ENCODE measurements at places on chromosomes 3 and 15. TPM values are rescaled to one million over a fixed set of nuclear protein-coding genes. Genes with fewer than 3 reads are reported as not detected.

- no peak for DNase-seq
Observed at GRCh38 chr3:141790171-141790570, 27.0 kb downstream of the GRK7 start.

DNA sequence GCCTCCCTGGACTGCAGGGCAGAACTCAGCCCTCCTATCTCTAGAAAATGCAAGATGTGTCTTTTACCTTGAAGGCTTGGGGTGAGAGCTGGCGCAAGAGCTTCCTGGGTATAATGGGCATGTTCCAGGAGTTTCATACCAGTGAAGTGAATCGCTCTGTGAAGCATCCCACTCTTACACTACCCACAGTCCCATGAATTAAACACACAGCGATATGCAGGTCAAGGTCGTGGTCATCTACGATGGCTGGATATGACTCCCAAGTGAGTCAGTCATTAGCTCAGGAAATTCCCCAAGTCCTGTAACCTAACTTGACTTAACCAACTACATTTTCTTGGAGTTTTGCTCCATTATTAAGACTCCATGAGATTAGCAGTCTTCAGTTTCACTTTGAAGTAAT lies 439.7 kb downstream of the NTRK3 start:
- peak; percentile 66 for DNase-seq

GRCh38 chr3:89877230-89877629 lies 769.8 kb downstream of the EPHA3 start:
- no peak for DNase-seq

PLA2G4E gene
- not detected for total RNA-seq

AADACL2 gene
- total RNA-seq, result not detected

IQCF5 gene
- total RNA-seq, result not detected

UROC1 gene
- total RNA-seq, result not detected
